Glomerular endothelial cell (primary cell): ENCODE measurements at places on chromosomes 3 and 15. TPM values are rescaled to one million over a fixed set of nuclear protein-coding genes. Genes with fewer than 3 reads are reported as not detected.

GPR62 gene
- 0.06 TPM in 1 of 2 replicates, not detected in the other for total RNA-seq

LDHAL6B gene
- total RNA-seq: not detected in 2 replicates

CEMIP gene
- 0.53 and 2.0 TPM in 2 replicates for total RNA-seq

ALS2CL gene
- total RNA-seq: 7.8 and 13.5 TPM in 2 replicates
